LHCN-M2 (cell line): ENCODE measurements at places on chromosomes 3 and 15. TPM values are rescaled to one million over a fixed set of nuclear protein-coding genes. Genes with fewer than 3 reads are reported as not detected.

ECE2 gene
- not detected in 2 replicates for total RNA-seq

ROBO1 gene
- total RNA-seq, result 22.9 and 25.9 TPM in 2 replicates

NANOGP8 gene
- total RNA-seq, result 0.29 TPM in 1 of 2 replicates, not detected in the other

GRCh38 chr3:54353546-54353945, 231.2 kb downstream of the CACNA2D3 start:
- no peak for DNase-seq

GRCh38 chr3:150748684-150749047, 14.3 kb downstream of the SIAH2 start:
- DNase-seq, result no peak

DNA sequence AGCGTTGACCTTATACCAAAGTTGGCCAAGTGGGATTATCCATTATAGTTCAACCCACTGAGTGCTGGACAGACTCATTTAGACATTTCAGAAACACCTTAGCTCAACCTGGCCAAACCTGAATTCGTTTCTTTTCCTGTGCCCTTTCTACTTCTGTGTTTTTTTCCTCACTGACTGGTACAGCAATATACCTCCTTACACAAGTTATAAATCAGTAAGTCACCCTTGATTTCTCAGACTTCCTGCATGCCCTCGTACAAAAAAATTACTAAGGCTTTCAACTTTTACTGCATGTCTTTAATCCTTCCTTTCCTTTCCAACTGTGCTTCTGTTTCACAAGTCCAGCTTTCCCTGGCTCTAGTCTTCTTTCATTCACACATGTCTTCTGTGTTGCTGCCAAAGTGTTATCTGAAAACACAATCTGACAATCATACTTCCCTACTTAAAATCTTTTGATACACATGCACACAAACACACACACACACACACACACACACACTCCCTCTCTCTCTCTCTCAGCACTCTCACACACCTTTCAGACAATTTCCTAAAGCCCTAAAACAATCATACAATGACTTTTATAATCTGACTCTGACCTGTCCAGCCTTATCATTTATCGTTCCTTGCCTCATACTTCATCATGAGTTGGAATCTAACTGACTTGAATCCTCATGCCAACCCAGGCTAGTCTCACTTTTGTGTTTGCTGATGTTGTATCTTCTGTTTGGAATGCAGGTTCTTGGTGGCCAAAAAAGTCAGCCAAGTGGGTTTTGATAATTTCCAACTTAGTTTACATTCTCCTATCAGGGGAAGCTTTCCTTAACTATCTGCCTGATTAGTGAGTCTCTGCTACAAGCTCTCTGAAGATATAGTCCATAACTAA, 436.4 kb downstream of the NAALADL2 start:
- no peak for DNase-seq

GRCh38 chr15:58249646-58250312, 111.6 kb downstream of the AQP9 start:
- no peak for DNase-seq

DNA sequence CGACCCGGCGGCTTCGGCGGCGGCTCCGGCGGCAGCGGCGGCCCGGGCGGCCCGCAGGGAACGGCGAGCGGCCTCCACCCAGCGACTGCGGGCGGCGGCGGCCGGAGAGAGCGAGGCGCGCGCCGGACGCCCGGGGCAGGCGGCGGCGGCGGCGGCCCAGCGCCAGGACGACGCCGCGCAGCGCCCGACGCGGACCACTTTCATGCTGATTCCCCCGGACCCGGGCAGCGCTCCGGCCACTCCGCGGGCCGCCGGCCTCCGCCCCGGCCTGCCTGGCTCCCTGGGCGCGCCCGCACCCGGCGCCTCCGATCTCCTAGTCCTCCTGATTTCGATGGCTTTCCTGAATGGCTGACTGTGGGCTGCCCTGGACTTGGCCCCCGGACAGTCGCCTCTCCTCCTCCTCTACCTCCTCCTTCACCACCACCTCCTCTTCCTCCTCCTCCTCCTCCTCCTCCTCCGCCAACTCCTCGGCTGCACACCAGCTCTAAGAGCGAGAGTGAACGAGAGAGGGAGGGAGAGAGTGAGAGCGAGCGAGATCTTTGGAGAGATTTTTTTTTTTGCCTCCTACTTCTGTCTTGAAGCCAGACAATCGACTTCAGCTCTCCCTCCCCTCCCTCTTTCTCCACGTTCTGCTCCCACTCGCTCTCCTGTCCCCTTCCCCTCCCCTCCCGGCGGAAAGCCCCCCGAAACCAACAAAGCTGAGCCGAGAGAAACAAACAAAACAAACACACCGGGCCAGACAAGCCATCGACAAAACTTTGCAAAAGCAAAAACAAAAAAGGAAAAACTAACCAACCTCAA, 844 bp downstream of the NR2F2 start:
- peak; percentile 41 for DNase-seq

DNA sequence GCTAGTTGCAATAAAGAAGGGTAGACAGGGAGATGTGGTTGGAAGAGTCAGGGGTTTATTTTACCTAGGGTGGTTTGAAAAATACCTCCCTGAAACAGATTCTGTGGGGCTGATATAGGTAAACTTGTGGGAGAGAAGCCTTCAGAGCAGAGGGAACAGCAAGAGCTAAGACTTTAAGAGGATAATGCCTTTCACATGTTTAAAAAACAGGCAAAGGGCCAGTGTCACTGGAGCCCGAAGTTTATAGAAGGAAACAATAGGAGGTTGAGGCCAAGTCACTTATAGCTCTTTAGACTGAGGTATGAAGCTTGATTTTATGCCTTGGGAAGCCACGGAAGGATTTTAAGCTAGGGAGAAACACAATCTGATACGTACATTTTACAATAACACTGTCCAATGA, 448.7 kb downstream of the TAFA4 start:
- DNase-seq, result no peak

DNA sequence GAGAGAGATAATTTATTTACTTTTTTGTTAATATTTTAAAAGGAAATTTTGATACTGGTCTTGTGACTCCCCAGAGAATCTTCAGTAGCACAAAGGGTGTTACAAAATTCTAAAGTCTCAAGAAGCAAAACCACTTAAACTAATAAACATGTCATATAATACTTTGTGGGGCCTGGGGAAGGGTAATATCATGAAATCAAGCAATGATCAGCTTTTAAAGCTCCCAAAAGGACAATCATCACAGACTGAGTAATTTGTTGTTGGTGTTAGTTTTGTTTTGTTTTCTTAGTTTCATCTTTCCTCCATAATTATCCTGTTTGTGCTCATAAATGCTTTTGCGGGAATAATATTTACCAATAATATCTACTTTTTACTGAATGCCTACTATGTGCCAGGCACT, 55.0 kb downstream of the TMEM212 start:
- DNase-seq, result no peak

GRCh38 chr3:39150803-39151631, 2.4 kb downstream of the CSRNP1 start:
- DNase-seq, result peak; percentile 95
